ENCODE measurements at places on chromosomes 2 and 18.

DNA sequence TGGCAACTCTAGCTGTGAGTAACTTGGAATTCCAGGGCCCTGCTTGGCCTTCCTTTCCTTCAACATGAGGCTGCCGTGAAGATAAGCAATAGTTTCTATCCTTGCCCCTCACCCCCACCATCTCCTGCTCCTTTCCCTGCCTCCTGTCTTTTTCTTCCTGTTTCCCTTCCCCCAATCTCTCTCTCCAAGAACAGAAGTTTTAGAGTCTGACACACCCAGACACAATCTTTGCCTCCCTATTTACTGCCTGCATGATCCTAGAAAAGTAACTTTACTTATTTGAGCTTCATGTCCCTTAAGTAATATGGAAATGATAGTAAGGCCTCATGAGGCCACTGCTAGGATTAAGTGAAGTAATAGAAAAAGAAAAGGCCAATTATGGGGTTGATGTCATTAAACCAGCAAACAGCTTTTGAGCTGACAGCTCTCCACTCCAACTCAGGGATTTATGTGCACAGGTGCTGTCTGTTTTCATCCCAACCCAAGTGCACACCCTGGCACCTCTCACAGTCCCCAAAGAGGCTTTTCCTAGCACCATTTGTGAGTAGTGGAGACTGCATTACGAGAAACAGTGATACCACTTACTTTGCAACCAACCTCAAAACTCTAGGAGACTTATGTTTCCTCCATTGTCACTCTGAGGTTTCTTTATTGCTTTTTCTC, 123.7 kb upstream of the SIX3 start:
- peak; percentile 34 for DNase-seq

- no peak for DNase-seq
These were observed 27.7 kb upstream of the CYP27A1 start for GRCh38 chr2:218754201-218754600.

- DNase-seq, result no peak
These were observed 23.6 kb downstream of the OLA1 start for GRCh38 chr2:174224665-174225288.

DNA sequence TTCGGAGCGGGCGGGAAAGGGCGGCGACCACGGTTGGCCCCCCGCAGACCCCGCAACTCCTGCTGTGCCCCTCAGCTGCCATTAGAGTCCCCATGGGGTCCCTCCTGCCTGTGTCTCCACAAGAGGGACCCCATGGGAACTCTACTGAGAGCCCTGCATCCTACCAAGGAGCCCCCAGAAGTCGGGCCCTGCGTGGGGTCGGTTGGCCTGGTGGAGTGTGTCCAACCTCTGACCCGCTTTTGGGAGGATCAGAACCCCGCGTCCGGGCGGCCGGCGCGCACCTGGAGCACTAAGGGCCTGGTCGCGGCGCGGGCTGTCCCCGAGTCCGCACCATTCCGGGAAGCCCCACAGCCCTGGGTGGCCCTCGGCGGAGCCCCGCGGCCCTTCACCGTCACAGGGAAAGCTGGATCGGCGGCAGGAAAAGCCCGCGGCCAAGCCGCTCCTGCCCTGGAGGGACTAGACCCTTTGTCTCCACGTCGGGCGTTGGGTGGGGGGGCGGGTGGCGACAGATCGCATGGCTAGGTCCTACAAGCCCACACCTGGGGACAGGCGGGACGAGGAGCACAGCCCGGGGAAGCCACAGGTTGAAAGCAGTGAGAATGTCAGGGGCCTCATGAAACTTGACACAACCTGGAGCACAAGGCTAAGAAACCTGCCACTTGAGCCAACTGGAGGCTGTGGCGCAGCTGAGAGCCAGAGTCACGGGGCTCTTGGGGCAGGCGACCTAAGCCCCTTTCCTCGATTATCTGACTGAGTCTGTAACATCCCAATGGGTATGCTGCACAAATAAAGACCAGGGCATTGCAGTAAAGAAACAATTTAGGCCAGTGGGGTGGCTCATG, 11.2 kb upstream of the CXXC1 start:
- no peak for DNase-seq

DNA sequence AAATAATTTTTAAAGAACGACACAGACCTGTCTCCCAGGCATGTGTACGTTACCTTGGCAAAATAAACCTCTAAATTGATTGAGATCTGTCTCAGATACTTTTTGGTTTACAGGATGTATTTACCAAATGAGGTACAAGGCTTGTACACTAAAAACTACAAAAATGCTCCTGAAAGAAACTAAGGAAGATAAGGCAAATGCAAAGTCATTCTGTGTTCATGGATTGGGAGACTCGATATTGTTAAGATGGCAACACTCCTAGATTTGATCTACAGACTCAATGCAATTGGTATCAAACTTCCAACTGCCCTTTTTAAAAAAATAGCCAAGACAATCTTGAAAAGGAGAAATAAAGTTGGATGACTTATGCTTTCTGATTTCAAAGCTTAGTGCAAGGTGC, 11.5 kb upstream of the KCNE4 start:
- no peak for DNase-seq

GRCh38 chr18:3919396-3920061, 469.6 kb downstream of the TGIF1 start:
- no peak for DNase-seq

DNA sequence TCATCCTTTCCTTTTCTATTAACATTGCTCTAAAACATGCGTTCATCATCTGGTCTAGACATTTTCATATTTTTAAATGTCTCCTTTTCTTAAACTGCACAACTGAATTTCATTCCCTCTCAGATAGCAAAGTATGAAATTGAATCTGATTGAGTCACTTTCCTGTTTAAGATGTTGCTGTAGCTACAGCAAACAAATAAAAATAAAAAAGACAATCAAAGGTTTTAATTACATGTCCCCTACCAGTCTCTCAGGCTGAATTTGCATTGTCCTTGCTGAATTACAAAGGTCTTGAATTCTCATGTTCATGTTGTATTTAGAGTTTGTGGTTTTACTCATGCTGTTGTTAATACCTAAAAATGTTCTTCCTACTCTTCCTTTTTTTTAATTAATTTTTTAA, 537.9 kb upstream of the LRATD1 start:
- DNase-seq, result no peak

DNA sequence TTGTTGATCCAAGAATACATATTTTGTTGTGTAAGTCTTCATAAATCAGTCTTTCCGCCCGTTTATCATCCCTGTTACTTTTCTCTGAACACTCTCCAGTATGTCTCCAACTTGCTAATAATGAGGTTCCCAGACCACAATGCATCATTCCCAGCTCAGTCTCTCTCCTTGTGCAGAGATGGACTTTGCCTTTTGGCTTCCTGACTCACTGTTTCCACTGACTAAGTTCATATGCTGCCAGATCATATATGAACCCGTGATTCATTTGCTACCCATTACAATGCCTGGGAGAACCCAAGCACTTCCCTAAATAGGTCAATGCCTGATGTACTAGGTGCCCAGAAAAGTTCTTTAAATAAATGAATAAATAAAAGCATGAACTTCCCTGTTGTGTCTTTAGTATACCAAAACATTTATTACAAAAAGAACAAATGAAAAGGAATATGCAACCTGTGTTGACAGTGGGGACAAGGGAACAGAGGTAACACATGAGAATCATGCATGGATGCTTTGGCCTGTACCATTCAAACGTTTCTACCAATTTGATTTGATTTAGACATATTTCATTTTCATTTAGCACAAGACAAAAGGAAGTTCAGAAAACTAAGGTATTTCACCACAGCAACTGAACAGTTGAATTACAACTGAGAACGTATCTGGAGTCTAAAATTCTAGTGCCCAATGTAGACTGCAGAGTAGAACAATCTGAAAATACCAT, 215.4 kb upstream of the HNRNPA3 start:
- DNase-seq, result no peak

- DNase-seq, result no peak
These were observed 105.6 kb downstream of the FEZ2 start for GRCh38 chr2:36492216-36492945.

DNA sequence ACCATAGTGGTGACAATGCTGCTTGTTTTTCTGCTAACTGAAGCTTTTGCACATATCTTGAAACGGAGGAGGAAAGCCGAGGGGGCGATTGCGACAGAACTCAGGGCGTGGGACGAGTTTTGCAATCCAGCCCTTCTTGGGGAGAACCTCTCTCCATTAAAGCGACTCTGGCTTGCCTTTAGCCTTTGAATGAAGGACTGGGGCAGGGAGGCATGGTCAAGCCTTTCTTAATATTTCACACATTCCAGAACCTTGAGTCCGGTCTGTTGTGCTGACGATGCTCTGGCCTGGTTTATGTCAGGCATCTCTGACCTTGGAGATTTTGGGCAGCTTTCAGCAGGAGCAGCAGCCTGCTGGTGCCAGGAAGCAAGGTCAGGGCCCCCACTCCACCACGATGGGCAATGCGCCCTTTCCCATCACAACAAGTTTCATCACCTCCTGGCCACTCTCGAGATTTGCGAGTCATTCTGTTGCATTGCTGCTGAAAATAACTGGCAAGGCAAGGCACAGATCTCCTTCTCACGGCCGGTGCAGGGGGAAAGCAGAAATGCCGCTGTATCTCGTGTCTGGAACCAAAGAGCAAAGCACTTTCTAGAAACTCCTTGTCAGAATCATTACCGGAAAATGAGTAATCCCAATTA, 10.8 kb downstream of the EMILIN2 start:
- no peak for DNase-seq

GRCh38 chr18:11518788-11519685, 90.4 kb upstream of the SLC35G4 start:
- peak; percentile 27 for DNase-seq

- DNase-seq, result no peak
These were observed 220.0 kb upstream of the CYP26B1 start for GRCh38 chr2:72367530-72368225.

GRCh38 chr2:133026536-133027177, 356.7 kb upstream of the LYPD1 start:
- DNase-seq, result no peak

GRCh38 chr2:61017003-61017555, 441 bp upstream of the PEX13 start:
- peak; percentile 96 for DNase-seq

- DNase-seq, result no peak
These were observed 27.2 kb downstream of the PXDN start for GRCh38 chr2:1717113-1717512.

DNA sequence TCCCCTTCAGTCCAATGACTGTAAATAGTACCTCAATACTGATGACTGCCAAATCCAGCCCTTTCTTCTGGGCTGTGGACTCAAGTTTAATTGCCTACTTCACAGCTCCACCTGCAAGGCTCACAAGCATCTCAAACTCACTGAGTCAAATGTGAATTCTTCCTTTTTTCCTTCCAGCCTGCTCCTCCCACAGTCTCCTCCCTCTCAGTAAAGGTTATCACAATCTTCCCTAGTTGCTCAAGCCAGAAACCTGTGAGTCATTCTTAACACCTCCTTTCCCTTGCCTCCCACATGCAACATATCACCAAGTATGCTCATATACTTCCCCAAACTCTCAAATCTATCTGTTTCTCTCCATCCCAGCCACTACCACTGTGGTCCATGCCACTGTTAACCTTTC, 3.7 kb upstream of the MFSD6 start:
- no peak for DNase-seq

All from SHP77 treated with DMSO at 0.1 percent for 48 hours (cell line).